ENCODE measurements at places on chromosomes 16 and 17.

DNA sequence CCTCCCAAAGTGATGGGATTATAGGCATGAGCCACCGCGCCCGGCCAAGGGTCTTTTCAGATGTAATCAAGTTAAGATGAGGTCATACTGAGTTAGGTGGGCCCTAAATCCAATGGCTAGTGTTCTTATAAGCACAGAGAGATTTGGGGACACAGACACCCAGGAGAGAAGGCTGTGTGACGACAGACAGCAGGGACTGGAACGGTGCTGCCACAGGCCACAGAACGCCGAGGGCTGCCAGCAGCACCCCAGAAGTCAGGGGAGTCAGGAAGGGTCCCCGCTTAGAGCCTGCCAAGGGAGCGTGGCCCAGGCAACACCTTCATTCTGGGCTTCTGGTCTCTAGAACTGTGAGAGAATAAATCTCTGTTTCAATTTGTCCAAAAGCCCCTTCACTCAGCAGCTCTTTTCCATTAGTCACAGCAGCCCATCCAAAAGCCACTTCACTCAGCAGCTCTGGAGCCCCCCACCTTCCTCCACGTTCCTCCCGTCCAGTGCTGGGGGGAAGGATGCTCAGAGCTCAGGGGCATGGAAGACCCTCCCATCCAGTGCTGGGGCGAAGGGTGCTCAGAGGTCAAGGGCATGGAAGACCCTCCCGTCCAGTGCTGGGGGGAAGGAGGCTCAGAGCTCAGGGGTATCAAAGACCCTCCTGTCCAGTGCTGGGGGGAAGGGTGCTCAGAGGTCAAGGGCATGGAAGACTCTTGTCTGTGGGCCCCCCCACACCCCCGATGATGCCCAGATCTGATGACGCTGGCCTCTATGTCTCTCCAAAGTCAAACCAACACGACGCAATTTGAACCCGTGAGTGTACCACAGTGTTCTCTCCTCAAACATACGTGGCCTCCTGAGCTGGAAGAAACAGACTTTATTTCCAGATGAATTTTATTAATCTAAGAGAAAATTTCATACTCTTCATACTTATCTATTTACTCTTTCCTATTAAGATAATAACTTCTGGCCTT is 11.9 kb downstream of the RAB40B start:
- no peak for DNase-seq

GRCh38 chr16:79776243-79776847 is 175.8 kb upstream of the MAF start:
- DNase-seq, result no peak

GRCh38 chr17:73690676-73691075 is 46.4 kb upstream of the SDK2 start:
- DNase-seq, result no peak

DNA sequence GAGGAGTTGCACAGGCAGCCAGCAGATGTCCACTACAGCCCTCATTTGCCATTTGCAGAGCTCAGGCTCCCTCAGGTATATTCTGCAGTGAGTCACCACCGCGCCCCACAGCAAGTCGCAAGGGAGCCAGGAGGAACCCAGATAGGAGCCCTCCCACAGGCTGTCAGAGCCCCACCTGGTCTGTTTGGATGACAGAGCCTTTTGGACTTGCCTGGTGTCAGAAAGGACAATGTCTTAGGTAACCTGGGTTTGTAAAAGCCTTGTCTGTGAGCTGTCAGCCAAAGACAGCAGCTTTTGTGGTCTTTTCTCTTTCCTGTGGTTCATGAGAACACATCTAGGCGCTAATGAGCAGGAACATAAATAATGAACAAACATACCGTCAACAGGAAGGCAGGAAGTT is 70.9 kb downstream of the GNAO1 start:
- DNase-seq, result no peak

GRCh38 chr16:29745121-29745852 is 503 bp downstream of the C16orf54 start:
- DNase-seq, result no peak

- DNase-seq, result no peak
Measured at GRCh38 chr16:30401768-30402425, 5.5 kb upstream of the ZNF771 start.

DNA sequence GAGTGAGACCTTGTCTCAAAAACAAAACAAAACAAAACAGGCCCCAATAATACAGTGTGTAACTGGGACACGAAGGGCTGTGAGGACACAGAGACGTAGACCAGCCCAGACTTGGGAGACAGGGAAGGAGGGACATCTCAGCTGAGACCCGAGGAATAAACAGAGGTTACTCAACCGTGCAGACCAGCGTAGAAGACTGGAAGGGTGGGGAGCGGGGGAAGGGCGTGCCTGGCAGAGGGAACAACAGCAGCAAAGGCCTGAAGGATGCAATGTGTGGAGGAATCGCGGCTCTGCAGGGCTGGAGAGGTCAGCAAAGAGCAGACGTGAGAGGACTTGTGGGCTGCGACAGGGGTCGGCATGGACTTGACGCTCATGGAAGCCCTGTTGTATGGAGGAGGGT is 11.6 kb upstream of the CES4A start:
- no peak for DNase-seq

GRCh38 chr17:29645515-29646051 is 22.9 kb upstream of the CORO6 start:
- DNase-seq, result no peak

- no peak for DNase-seq
Measured at GRCh38 chr17:31431098-31431851, 39.8 kb downstream of the RAB11FIP4 start.

DNA sequence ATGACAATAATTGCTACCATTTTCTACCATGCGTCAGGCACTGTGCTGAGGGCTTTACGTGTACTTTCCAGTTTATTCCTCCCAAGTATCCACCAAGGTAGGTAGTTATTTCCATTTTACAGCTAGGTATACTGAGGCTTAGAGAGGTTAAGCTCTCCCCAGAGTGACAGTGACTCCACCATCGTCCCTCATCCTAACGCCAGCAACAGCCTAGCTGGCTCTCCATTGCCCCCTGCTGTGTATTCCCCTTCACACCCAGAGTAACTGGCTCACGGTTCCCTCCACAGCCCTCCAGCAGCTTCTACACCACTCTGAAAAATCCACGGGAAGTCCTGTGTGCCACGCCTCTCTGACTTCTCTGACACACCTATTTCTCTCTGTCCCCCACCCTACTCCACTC is 7.1 kb upstream of the ASGR1 start:
- DNase-seq, result no peak

GRCh38 chr16:86370062-86370461 is 140.3 kb upstream of the FOXF1 start:
- no peak for DNase-seq

GRCh38 chr16:14175086-14175485 is 104.0 kb downstream of the MRTFB start:
- DNase-seq, result no peak

GRCh38 chr17:33983824-33984574 is 271.1 kb upstream of the CCL2 start:
- DNase-seq, result no peak

GRCh38 chr16:1499756-1500464 is 6.8 kb downstream of the TELO2 start:
- no peak for DNase-seq

DNA sequence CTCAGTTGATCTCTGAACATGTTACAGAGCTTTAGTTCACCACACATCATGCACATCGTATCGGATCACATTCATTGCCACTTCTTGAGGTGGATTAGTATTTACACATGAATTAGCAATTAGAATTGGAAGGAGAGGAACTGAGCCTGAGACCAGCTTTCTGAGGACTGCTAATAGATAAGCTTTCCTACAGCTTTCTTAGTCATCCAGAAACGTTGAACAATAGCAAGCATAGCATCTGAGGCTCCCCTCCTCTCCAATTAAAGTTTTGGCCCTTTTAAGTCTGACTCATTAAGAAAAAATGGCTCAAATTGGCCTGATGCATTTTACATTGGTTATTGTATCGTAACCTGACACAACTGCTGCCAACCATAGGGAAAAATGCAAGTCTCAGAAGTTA is 1130.4 kb downstream of the CDH8 start:
- DNase-seq, result no peak

GRCh38 chr16:68732042-68732680 is 4.9 kb upstream of the CDH1 start:
- DNase-seq, result peak; percentile 22

DNA sequence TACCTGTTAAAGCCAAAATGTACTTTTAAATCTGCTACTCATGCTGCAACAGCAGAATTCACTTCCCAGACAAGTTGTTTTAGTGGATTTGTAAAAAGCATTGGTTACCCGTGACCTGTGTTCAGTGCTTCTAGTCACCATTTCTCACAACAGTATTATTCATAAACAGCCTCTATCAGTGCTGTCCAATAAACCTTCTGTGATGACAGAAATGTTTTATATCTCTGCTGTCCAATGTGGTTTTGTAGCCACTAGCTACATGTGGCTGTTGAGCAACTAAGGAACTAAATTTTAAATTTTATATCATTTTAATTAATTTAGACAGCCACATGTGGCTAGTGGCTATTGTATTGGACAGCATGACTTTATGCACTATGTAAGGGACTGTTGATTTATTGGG is 12.6 kb downstream of the MAP3K3 start:
- DNase-seq, result no peak

GRCh38 chr17:147796-148740 is 10.7 kb downstream of the SCGB1C2 start:
- no peak for DNase-seq

GRCh38 chr17:19487024-19487600 is 46.5 kb upstream of the SLC47A1 start:
- DNase-seq, result no peak

GRCh38 chr17:28372203-28372944 is 880 bp downstream of the SARM1 start:
- DNase-seq, result peak; percentile 24

- DNase-seq, result no peak
Measured at GRCh38 chr16:12902511-12903372, 1.3 kb downstream of the SHISA9 start.

DNA sequence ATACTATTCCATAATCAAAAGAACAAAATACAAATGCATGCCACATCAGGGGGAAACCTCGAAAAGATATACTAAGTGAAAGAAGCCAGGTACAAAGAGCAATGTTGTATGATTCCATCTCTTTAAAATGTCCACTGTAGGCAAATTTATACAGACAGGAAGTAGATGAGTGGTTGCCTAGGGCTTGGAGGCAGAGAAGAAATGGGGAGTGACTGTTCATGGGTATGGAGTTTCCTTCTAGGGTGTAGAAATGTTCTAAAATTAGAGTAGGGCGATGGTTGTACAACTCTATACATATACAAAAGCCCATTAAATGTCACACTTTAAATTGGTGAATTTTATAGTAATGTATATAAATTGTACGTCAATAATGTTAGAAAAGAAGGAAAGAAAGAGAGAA is 128.1 kb downstream of the MAF start:
- no peak for DNase-seq

- peak; percentile 22 for DNase-seq
Measured at GRCh38 chr17:82781894-82782274, 30.0 kb downstream of the TBCD start.

DNA sequence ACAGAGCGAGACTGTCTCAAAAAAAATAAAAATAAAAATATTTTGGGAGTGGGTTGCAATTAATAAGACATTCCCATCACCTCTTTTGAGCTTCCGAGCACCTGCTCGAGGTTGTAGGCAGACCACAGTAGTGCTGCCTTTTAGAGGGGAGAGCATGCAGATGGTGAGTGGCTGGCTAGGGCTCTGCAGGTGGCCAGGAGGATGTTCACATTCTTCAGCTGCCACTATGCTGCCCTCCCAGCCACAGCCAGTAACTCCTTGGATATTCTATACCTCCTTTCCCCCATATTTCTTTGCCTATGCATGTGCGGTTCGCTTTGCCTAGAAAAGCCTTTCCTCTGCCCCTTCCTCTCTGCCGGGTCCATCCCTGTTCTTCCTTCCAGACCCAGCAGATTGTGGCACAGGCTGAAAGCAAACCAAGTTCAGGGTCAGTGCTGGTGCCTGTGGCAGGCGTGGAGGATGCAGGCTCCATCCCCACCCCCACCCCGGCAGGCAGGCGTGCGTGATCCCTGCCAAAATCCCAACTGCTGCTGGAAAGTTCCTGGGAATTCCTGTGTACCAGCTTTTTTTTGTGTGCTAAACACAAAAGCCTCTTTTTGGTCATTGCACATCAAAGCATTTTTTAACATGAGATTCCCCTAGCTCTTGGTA is 33.8 kb upstream of the CMIP start:
- no peak for DNase-seq

- no peak for DNase-seq
Measured at GRCh38 chr17:39229274-39229913, 3.6 kb upstream of the STAC2 start.

DNA sequence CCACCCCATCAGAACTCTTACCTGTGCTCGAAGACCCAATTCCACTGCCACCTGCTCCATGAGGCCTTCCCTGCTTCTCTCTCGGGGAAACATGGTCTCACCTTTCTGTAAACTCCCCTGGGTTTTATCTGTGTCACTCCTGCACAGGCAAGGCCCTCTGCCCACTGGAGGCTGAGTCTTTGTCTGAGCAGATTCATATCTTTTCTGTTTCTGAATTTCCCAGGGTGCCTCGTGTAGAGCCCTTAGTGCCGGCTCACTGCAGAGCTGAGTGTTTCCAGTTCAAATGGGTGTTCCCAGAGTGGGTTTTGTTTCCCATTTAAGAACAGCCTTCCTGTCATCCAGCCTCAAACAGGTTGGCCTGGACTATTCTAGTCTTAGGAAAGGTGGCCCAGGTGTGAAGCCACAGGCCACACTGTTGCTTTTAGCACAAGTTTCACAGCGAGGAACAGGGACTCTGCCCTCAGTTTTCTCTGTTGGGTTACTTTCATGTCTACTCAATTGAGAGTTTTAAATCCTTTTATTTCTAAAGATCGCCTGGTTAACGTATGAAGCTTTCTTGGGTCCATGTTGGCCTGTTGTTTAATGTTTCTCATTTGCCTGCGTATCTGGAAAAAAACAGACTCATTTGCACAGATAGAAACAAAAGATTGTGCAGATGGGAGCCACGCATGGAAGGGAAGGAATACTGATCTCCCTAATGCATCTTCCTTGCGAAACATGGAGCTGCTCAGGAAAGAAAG is 228.7 kb downstream of the MSI2 start:
- no peak for DNase-seq

DNA sequence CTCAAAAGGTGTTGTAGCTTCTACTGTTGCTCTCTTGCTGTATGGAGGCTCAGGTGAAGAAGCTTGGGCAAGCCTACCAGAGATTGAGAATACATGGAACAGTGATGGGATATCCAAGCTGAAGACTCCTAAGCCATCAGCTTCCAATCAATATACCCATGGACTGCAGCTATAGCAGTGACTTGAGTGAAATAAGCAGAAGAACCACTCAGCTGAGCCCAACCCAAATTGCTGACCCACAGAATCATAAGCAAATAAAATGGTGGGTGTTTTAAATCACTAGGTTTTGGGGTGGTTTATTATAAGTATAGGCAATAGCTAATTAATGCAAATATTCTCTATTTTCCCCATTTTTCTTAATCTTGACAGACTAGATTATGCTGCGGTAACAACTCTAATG is 147.7 kb upstream of the SALL1 start:
- no peak for DNase-seq

- no peak for DNase-seq
Measured at GRCh38 chr17:7175330-7175733, 3.8 kb downstream of the ASGR1 start.

- peak; percentile 34 for DNase-seq
Measured at GRCh38 chr16:84175350-84176081, 11.3 kb downstream of the TAF1C start.

Data from NCI-H748 treated with DMSO at 0.1 percent for 48 hours (cell line).